ENCODE measurements at places on chromosomes 2 and 18. TPM values are rescaled to one million over a fixed set of nuclear protein-coding genes. Genes with fewer than 3 reads are reported as not detected.

GRCh38 chr2:37570773-37571586 lies 100.5 kb downstream of the CDC42EP3 start:
- DNase-seq: no peak

The ZSWIM2 gene
- not detected for total RNA-seq

DNA sequence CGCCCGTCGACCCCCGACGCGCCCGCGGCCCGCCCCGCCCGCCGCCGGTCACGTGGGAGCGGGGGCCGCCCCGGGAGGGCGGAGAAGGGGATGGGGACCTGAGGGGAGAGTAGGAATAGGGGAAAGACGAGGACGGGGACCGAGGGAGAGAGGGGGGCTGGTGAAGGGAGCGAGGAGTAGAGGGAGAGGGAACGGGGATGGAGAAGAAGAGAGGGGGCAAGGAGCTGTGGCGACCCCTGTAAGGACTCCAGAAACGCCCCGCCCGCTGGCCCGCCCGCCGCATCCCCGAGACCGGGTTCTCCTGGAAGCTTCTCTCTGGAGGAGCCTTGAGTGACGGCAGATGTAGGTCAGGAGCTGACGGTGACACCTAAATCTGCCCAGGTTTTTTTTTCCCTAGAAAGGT lies 615 bp downstream of the ADNP2 start:
- no peak for DNase-seq

The ALLC gene
- total RNA-seq: not detected

GRCh38 chr2:33531549-33532059 lies 55.2 kb downstream of the RASGRP3 start:
- no peak for DNase-seq

DNA sequence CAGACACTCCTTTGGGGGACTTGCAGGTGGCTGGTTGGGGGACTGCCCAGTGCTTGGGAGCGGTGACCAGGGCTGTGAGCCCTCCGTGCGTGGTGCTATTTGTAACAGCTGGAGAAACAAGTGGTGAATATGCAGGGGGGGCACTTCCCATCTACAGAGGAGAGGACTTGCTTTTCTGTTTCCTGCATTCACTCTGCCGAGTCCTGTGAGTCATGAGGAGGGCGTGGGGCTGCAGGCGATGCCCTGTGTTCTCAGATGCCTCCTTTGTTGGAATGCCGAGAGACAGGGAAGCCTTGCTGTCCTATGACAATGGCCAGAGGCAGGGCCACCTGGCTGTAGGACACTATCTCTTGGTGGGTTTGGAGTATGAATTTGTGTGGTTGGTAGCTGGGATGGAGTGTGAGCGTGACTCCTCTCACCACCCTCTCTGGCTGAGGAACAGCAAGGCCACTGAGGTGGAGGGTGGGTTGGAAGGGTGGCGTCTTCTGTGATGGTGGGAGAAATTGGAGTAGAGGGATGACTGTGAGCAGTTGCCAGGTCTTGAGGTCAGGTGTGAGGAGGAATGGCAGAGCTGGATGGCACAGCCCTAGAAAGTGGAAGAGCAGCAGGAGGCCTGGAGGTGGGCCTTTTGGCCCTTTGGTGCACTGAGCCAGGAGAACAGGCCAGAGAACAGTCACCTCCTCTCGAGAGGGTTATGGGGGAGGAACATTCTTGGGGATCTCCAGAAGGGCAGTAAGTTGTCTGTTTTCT lies 24.3 kb downstream of the FHOD3 start:
- DNase-seq: no peak
